ENCODE measurements at places on chromosomes 4 and X. TPM values are rescaled to one million over a fixed set of nuclear protein-coding genes. Genes with fewer than 3 reads are reported as not detected.

DNA sequence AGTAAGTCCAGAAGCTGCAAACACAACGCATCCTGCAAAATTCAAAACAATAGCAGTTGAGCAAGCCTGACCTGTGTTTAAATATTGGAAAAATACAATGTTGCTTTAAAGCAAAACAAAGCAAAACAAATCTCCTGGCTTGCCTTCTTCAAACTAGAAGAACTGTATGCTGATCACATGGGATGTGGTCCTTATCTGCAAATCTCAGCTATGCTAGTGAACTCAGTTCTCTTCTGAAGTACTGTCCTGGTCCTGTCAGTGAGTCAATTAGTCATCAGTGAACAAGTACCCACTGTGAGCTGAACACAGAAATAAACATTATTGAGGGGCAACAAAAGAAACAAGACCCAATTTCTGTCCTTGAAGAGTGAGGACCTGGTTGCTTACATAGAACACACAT lies 522.5 kb downstream of the SMARCA1 start:
- H3K36me3 ChIP-seq: no peaks in the 10 kb centered on the region
- no peaks in the 10 kb centered on the region for H3K27me3 ChIP-seq
- H3K4me1 ChIP-seq: no peaks in the 10 kb centered on the region
- no peak for DNase-seq

TXK gene
- 7.9 TPM for total RNA-seq

- H3K4me1 ChIP-seq: no peaks in the 10 kb centered on the region
- no peak for DNase-seq
- H3K36me3 ChIP-seq: peaks cover 2% of the 10 kb centered on the region
- no peak overlapping the region for H3K4me3 ChIP-seq
These were observed 34.9 kb downstream of the DRD5 start for GRCh38 chr4:9816285-9816684.

- no peak overlapping the region for H3K4me3 ChIP-seq
- H3K27ac ChIP-seq: no peak overlapping the region
- no peaks in the 10 kb centered on the region for H3K4me1 ChIP-seq
- no peaks in the 10 kb centered on the region for H3K27me3 ChIP-seq
- no peak for DNase-seq
These were observed 269.3 kb downstream of the STIM2 start for GRCh38 chr4:27129871-27130366.

GRCh38 chr4:137312257-137312656 lies 220.0 kb downstream of the PCDH18 start:
- no peak overlapping the region for H3K4me3 ChIP-seq
- no peaks in the 10 kb centered on the region for H3K4me1 ChIP-seq
- no peaks in the 10 kb centered on the region for H3K36me3 ChIP-seq
- no peak overlapping the region for H3K27ac ChIP-seq
- DNase-seq: no peak
- no peaks in the 10 kb centered on the region for H3K27me3 ChIP-seq

C4orf36 gene
- 2.0 TPM for total RNA-seq

MAGEA2 gene
- total RNA-seq: not detected

DNA sequence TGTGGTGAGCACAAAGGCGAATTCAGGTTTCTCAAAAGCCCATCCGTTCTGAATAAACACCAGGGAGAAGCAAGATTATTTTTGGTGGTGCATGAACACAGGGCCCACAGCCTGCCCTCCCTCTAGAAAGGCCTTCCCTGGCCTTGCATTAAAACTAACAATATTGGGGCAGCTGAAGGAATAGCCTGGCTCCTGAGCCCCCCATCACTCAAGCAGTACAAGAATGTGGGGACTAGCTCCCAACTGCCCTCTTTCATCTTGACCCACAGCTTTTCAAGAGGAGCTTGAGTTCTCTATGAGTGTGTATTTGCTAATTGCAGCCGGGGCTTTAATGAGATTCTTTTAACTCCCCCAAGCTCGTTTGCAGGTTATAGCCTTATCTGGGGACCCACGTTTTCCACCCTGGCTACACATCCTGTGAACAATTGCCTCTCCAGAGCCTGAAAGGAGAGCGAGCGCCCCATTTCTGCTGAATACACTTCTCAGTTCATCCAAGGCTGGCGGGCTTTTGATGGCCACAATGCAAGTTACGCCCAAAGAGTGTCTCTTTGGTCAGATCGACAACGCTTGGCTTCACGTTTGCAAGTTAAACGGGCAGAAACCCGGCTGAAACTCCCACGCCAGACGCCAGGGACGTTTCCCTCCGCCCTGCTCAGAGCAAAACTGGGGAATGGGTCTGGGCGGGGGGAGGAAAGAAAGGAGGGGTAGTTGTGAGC lies 4.7 kb upstream of the GSX2 start:
- H3K27me3 ChIP-seq: peaks cover 76% of the 10 kb centered on the region
- peaks cover 14% of the 10 kb centered on the region for H3K4me1 ChIP-seq
- H3K4me3 ChIP-seq: no peak overlapping the region

GRCh38 chrX:133213117-133213516 lies 5.0 kb downstream of the TFDP3 start:
- H3K4me1 ChIP-seq: no peaks in the 10 kb centered on the region
- no peak overlapping the region for H3K4me3 ChIP-seq
- no peaks in the 10 kb centered on the region for H3K36me3 ChIP-seq

ADH1C gene
- total RNA-seq: 9.3 TPM

ART3 gene
- not detected for total RNA-seq

GRCh38 chr4:41857226-41857641 lies 78.0 kb upstream of the TMEM33 start:
- H3K36me3 ChIP-seq: no peaks in the 10 kb centered on the region
- no peaks in the 10 kb centered on the region for H3K4me1 ChIP-seq
- H3K27ac ChIP-seq: no peak overlapping the region
- H3K27me3 ChIP-seq: no peaks in the 10 kb centered on the region
- no peak overlapping the region for H3K4me3 ChIP-seq
- DNase-seq: no peak

USP17L25 gene
- not detected for total RNA-seq
